ENCODE measurements at places on chromosomes 12 and 14.

- DNase-seq, result no peak
Observed at GRCh38 chr12:100443434-100443833, 30.2 kb upstream of the NR1H4 start.

DNA sequence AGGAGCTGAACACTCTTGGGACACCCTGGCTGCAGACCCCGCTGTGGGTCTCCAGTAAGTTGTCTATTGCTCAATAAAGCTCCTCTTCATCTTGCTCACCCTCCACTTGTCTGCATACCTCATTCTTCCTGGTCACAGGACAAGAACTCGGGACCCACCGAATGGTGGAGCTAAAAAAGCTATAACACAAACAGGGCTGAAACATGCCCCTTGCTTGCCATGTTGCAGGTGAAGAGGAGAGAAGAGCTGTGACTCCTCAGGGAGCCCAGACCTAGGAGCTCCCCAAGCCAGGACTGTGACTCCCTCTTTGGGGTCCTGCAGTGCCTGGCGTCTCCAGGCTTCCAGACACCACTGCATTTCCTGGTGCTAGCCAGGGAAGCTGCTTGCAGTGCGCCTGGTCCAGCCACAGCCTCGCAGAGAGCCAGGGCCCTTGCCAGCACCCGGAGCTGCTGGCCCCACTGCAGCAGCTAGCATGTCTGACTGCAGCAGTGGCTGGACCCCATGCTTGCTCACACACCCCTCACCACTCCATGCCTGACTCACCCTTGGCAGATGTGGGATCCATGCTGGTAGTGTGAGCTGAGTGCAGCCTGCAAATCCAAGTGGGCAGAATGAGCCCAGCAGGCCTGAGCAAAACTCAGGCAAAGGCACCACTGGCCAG, 37.1 kb upstream of the OR5AU1 start:
- no peak for DNase-seq

- DNase-seq, result no peak
Observed at GRCh38 chr14:21058903-21059302, 1.3 kb downstream of the RNASE8 start.

DNA sequence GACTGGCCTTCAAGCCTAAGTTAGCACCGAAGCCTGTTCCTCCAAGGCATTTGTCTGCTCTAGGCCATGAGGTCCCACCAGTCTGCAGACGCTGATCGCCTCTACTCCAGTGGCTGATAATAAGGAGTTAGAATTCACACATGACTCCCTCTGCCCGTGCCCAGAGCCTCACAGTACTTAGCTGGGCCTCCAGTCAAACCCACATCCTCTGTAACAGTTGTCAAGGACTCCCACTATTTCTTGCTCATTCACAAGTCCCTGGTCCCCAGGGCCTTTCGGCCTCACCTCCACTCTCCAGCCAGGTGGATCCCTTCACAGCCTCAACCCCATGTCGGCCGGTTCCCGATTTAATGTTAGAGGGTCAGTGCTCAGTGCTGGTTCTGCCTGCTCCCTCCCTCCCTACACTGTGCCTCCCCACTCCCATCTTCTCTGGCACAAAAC, 6.3 kb upstream of the KRT5 start:
- no peak for DNase-seq

DNA sequence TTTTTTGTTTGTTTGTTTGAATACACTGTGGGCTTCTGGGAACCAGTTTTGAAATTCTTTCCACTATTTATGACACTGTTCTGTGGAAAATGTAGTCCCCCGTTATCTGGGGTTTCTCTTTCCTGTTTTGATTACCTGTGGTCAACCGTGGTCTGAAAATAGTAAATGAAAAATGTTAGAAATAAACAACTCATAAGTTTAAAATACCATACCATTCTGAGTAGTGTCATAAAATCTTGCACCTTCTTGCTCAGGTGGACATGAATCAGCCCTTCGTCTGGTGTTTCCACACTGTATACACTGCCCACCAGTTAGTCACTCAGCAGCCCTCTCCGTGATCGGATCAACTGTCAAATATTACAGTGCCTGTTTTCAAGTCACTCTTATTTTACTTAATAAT, 5.1 kb upstream of the PAPOLA start:
- DNase-seq, result no peak

GRCh38 chr12:54412348-54412747, 6.7 kb downstream of the ITGA5 start:
- DNase-seq, result no peak

- DNase-seq, result no peak
Observed at GRCh38 chr12:77814386-77814785, 16.3 kb upstream of the NAV3 start.

DNA sequence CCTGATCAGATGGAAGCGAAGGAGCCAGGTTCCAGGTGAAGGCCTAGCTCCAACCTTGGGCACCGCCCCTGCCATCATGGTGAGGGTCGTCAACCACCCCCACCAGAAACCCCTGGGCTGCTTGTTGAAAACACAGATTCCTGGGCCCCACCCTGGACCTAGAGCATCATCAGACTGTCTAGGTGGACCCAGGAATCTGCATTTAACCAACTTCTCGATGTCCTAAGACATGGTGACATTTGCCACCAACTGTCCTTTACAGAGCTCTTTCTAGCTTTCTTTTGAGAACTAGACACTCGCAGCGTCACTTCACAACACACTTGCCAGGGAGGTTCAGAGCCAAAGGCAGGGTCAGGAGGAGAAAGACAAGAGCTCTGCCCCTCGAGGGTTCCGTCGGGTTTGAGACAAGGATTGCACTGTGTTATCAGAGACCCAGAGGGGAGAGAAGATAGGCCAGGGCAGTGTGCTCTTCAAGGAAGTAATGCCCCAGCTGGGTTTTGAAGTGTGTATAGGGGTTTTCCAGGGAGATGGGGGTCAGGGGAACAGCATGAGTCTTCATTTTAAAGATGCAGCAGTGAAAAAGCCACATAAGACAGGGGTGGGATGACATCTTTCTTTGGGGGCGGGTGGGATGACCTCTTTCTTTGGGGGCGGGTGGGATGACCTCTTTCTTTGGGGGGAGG, 24.6 kb downstream of the RFLNA start:
- no peak for DNase-seq

- DNase-seq, result no peak
Observed at GRCh38 chr12:70278945-70279344, 35.7 kb downstream of the CNOT2 start.

- DNase-seq, result no peak
Observed at GRCh38 chr14:71327691-71328090, 420.4 kb downstream of the PCNX1 start.

GRCh38 chr12:20077618-20078017, 290.7 kb upstream of the PDE3A start:
- no peak for DNase-seq

GRCh38 chr14:72563676-72564075, 330.2 kb downstream of the DPF3 start:
- DNase-seq, result no peak

DNA sequence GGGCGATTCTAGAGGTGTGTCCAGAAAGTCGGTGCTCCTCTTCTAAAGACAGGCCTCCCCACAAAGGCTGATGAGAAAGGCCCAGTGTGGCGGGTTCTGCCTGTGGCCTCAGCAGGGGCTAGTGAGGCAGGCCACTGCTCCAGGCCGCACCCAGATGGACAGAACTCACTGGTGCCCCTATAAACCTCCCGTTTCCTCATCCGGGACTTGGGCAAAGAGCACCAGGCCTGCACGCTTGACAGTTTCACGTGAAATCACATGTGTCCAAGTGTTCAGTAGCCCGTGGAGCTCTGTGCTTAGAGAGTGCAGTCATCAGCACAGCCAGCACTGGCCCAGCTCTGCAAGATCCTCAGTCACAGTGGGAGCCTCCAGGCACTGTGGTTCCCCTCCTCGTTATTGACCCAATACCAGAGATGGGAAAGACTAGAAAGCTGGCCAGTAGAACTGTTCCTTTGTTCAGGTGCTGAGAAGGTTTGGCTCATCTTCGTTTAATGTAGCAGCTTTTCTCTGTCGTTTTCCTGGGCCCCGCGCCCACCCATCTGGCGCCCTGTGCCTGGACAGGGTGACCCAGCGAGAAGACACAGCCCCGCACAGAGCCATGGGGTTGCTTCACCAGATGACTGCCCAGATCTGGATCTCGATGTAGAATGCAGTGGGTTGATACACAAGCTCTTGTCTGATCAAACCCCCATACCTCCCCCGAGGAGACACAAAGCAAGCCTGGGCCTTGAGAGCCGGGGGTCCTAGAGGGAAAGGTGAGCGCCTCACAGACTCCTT, 26.3 kb downstream of the IL31 start:
- no peak for DNase-seq

GRCh38 chr12:90653040-90653439, 301.9 kb downstream of the CCER1 start:
- no peak for DNase-seq

DNA sequence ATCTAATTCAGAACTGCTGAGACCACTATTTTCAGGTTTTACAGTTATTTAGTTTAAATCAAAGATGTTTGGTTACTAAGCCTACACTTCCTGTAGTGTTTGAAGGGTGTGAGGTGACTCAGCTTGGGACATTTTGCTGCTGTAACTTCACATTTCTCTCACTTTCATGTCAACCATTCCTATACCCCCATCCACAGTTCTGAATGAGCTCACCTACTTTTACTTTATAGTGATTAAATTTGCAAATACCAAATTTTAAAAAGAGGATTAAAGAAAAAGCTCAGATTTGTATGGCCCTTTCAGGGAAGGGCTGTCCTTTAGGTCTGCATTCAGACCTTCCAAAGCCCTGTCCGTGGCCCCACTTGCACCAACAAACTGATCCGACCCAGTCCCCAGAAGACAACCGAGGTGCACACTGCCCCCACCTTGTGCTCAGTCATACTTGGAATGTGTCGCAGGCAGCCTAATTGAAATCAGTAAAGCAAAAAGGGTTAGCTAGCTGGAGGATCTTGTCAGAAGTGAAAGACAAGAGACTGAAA, 174.4 kb downstream of the MON2 start:
- DNase-seq, result no peak

DNA sequence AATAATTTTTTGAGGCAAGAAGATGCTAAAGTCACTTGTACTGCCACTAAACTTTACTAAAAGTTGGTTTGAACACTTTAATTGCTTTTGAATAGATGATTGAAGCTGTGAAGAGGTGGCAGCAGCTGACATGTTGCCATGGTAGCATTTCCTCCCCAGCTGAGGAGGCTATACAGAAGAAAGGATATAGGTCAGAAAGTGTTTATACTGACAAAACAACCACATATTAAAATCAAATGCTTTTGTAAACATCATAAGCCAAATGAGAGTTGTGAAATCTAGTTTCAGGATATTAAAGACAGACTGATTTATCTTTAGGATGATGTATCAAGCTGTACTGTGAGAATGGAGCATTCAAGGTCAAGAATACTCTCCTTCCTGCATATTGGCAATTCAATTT, 41.7 kb downstream of the TSPAN19 start:
- DNase-seq, result no peak

DNA sequence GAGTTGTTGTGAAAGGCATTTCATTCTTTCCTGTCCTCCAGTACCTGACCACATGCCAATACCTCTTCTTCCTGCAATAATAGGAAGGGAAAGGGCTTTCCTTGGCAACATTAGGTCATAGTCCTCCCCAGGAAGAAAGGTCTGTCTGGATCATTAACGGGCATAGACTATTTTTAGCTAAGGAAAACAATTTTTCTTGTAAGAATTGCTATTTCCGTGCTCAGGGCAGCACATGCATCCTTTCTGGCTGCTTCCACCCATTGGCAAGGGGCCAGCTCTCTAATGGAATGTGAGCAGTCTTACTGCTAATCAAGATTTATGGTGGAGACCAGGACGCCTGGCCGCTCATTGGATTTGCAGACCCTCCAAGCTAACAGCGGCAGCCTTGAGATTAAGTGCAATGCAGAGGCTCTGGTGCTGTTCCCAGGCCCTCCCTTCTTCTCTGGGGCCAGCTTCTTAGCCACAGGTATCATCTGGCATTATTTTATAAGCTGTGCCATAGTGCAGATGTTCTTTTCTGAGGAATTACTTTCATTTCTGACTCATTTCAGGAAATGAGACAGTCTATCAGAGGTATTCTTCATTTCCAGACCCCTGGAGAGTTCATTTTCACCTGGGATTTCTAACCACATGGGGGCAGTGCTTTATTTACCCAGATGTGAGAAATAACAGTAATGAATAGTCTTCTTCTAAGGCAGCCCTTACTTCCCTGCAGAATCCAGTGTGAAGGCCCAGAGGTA, 52.9 kb downstream of the ANO6 start:
- DNase-seq, result peak; percentile 76

All from Calu3 (cell line).